ENCODE measurements at places on chromosomes 3 and 15.

- no peak for DNase-seq
These were observed 6.5 kb downstream of the ZNF589 start for GRCh38 chr3:48247401-48247811.

DNA sequence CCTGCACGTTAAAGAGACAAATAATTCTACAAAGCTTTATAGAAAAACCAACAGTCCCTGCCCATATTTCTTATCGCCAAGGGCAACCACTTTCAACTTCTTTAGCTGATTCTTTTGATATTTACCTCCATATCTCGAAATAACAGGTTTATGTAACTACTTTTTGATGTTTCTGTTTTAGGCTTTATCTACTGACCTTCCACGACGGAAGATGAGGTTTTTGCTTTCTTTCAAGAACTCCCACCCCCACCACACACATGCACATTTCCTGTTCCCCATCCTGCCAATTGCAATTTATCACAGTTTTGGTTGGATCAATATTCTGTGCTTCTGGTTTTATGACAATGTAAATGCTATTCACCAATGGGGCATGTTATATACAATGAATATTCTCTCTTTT is 330.4 kb upstream of the ICE2 start:
- no peak for DNase-seq

- DNase-seq = no peak
These were observed 26.4 kb downstream of the LARS2 start for GRCh38 chr3:45414823-45415222.

DNA sequence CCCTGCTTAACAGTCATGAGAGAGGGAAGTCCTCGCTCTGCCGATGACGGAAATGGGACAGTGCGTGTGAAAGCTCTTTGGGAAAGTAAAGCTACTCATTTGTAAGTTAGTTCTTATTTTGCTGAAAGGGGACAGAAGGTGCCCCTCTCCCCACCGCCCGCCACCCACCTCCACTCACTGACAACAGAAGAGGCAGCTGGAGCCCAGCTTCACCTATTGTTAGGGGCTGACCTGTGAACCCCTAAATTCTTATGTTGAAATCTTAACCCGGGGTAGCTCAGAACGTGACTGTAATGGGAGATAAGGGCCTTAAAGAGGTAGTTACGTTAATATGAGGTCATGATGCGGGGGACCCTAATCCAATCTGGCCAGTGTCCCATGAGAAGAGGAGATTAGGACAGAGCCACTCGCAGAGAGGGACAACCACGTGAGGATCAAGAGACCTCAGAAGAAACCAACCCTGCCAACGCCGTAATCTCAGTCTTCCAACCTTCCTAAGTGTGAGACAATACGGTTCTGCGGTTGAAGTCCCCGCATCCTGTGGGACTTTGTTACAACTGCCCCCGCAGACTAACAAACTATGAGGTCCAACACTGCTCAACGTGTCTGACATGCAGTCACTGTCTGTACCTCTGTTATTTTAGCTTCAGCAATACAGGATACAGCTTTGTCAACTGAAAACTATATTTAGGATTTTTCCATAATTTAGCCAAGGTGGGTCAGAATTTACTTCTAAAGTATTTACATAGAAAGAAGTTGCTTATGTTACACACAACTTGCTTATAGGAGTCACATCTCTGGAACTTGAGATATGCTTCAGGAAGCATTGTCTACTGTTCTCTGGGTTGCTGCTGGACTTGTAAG is 51.7 kb downstream of the PCSK6 start:
- no peak for DNase-seq

GRCh38 chr3:132681421-132681820 is 21.3 kb downstream of the UBA5 start:
- no peak for DNase-seq

GRCh38 chr15:40407330-40407990 is 1.9 kb downstream of the IVD start:
- DNase-seq = no peak

DNA sequence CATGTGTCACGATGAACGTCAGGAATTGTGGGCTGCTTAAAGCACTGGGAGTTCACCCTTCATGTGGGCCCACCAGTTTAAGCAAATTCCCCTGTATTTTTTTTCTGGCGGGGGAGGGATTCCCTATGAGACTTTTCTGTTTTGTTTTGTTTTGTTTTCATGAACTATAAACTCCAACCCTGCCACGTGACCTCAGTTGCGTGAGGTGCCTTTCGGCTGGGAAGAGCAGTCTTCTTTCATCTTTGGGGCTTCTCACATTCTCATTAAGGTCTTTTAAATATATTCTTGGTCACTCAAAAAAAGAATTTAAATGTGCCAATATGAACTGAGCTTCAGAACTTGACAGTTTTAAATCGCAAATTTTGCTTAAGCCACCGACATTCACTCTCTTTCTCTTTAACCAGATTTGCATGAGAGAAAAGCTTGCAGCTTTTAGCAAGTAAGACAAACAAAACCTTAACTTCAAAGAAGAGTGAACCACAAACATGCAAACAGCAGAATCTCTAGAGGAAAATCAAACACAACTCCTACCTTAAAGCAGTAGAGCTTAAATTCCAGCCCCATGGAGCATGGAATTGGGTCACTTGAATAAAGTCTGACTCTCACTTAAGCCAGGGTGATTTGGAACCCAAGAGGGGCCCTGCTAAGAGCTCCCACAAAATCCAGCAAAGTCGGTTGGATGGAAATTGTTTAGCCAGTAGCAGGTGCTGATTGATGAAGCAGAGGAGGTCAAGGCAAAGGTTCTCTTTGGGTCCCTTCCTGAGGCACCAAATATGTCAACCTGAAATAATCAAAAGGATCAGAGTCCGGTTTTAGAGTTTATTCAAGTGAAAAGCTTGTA is 699.8 kb upstream of the GBE1 start:
- no peak for DNase-seq

DNA sequence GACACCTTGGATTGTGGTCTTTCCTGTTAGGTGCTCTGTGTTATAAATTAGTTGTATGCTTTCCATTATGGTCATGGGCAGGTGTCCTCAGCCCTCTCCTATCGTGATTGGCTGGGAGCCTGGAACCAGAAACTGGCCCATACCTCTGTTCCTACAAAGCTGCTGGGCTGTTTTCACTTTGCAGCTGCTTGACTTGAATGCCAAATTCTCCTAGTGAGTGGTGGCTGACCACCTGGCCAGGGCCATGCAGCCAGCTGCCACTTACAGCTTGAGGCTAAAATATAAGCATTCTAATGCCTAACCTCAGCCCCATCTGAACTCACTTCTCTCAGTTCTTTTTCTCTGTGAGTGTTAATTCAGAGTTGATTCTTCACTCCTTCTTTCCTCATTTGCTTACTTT is 239.3 kb upstream of the GBE1 start:
- DNase-seq = no peak

- no peak for DNase-seq
These were observed 77.5 kb upstream of the TNFAIP8L3 start for GRCh38 chr15:51172193-51172592.

GRCh38 chr3:194046995-194047645 is 88.8 kb upstream of the HES1 start:
- no peak for DNase-seq

- DNase-seq = no peak
These were observed 81.8 kb downstream of the LRIG1 start for GRCh38 chr3:66419036-66419435.

DNA sequence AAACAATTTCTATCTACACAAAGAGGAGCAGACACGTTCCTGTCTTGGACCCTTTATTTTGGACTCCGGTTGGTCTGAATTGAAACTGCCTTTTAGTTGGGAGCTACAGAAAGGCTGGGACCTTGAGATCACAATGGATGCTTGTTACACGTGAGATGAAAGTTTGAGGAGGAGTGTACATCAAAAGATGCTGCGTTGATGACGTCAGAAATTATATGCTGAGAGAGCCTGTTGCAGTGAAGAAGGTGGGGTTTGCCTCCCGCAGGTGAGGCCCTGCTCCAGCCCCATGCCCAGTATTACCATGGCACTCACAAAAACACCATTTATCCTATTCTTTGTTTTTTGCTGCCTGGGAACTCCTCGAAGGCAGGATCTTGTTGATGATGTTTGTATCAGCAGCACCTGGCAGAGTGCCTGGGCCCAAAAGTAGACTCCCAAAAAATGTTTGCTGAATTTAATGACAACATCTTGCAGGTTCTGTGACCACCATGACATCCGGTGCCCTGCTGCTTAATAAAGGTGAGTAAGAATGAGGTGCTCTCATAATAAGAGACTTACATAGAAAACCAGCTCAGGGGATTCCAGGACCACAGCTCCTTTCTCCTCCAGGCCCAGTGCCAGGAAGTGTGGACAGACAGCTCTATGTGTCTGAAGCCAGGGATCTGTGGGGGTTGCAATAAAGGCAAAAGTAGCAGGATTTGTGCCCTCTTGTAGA is 136.1 kb upstream of the UBE2E1 start:
- no peak for DNase-seq

DNA sequence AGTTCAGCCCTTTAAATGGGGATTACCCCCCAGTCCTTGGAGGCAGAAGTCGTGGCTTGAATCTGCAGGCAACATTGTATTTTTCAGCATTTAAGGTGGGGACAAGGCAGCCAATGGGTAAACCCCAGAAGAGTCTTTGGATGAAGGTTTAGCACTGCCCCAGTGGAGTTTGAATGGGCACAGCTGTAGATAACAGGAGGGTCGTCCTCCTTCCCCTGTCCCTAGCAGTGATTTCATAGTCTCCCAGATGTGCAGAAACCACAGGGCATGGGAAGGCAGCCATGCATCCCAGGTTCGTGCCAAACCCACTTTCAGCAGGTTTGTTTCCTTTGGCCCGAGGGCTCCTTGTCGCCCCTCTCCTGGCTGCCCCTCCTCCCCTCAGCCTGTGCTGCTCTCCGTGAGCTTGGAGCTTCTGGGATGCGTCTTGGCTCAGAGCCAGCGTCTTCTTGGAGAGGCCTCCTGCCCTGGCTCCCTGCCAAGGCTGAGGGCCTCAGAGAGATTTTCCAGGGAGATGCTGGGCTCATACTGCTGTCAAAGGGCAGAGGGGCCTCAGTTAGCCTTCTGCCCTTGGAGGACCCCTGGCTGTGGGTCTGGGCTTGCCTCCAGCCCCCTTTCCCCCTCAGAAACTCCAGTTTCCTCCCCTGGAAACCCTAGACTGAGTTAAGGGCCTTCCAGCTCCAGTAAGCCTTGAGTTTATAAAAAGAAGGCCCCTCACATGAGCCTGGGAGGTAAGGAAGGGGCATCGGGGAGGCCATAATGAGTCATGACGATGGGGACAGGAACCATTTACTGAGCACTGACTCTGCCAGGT is 48.9 kb upstream of the POLG start:
- DNase-seq = no peak

GRCh38 chr15:65392368-65392767 is 14.6 kb upstream of the IGDCC3 start:
- no peak for DNase-seq

GRCh38 chr3:69288161-69288895 is 97.6 kb downstream of the FRMD4B start:
- DNase-seq = no peak

DNA sequence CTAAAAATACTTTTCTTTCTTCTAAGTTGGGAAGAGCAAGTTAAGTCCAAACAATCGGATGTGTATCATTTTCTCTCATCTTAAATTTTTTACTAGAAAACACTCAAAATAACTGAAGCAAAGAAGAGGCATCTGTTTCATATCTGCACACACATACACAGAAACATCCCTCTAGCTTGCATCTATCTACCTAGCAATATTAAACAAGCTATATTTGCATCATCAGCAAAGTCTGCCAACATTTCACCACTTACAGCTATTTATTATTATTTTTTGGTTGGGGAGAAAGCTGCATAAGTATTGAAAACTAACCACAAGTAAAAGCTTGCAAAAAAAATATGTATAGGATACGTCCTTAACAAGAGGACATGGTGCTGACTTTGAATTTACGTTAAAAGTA is 1.9 kb downstream of the GOLIM4 start:
- DNase-seq = no peak

GRCh38 chr3:64329037-64329436 is 103.8 kb upstream of the PRICKLE2 start:
- no peak for DNase-seq

GRCh38 chr3:123724306-123724705 is 139.5 kb upstream of the HACD2 start:
- DNase-seq = no peak

DNA sequence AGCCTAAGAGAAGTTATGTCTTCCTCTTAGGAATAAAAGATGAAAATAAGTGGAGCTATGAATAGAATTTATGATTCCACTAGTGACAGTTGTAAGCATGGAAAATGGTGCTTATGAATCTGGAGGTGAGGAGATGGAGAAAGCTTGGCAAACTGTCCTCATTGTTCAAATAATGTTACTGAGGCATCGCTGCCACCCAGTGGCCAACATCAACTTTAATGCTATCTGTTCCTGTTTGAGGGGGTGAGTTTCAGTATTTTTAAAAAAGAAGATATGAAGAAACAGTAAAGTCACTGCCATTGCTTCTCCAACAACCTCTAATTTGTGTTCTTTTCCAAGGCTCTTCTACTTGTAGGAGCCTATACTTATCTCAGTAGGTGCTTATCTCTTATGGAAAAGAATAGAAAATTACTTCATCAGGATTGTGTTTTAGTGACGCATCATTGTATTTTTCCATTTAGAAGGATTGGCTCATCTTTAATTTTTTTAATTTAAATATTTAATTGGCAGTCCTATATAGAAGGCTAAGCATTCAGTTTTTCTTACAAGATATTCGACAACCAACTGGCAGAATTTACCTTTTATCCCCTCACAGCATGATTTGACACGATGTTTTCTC is 260.4 kb upstream of the P2RY1 start:
- peak; percentile 7 for DNase-seq

DNA sequence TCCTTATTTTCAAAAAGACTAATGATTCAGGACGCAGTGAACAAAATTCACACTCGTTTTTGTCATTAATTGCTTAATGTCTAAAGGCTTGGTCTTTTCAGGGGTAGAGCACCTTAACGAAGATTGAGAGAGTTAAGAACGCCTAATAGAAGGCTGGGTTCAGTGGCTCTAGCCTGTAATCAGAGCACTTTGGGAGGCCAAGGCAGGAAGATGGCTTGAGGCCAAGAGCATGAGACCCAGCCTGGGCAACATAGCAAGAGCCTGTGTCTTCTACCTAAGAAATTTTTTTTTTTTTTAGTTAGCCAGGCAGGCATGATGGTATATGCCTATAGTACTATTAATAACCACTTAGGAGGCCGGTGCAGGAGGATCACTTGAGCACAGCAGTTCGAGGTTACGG is 7.5 kb downstream of the PIK3CB start:
- no peak for DNase-seq
